Fibroblast of skin of right quadriceps (primary cell): ENCODE measurements at places on chromosomes 6 and 20.
A peak's percentile ranks its signal among the peaks of the same experiment; 100 is the strongest.

GRCh38 chr6:40996591-40997233 is 42.3 kb downstream of the UNC5CL start:
- peak; percentile 10 for DNase-seq

DNA sequence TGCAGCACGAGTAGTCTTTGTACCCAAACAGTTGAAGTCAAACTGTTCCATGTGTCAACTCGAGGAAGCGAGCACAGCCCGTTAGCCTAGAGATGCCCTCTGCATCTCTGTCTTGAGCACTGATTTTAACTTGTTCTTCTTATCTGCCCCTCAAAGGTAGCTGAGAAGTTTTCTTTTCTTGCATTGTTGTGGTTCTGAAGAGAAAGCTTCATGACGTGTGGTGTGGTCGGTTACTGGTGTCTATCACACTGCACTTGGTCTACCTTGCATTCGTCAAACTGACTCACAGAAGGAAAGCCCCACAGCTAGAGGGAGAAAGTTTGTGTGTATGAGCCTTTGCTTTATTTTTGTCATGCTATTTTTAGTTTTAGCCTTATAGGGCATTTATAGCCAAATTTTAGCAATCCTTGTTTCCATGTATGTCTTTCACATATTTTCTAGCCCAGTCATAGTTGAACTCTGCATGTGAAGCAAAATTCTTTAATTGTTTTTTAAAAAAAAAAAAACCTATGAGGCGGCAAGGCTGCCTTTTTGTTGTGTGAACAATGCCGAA is 115.1 kb downstream of the JAG1 start:
- peak; percentile 97 for DNase-seq

DNA sequence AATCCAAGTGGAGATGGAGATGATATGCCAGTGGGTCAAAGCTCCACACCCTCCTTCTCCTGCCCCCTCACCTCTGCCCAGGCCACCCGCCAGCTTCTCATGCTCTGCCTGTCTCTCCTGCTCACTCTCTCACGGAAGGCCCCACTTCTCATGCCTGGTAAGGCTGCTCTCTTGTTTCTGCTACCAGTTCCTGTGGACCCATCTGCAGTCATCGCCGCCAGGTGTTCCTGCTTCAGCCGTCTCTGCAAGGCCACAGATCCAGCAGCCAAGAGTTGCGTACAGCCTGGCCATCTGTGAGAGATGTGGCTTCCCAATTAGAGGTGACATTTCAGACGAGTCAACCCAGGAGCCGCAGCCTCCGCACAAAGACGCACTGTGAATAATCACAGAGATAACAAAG is 40.8 kb upstream of the NXT1 start:
- DNase-seq, result no peak

DNA sequence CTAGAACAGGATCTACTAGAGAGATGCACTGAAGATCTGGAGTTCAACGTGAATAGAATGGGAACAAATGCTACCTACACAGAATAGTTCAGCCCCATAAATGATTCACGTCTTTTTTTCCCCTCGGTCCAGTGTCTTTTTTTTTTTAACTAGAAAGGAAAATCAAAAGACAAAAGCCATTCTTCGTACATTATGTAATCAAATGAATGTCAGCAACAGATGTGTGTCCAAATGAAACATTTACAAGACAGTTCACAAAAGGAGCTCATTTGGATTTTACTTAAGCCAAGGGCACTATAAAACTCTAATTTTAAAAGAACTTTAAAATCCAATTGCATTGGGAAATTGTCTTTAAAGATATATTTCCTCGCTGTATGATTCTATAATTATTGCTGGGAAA is 42.4 kb downstream of the FAM184A start:
- DNase-seq, result no peak

GRCh38 chr20:50320901-50321796 is 130.5 kb downstream of the CEBPB start:
- DNase-seq, result peak; percentile 84

- no peak for DNase-seq
Measured at GRCh38 chr6:39209911-39210310, 19.4 kb downstream of the KCNK5 start.

DNA sequence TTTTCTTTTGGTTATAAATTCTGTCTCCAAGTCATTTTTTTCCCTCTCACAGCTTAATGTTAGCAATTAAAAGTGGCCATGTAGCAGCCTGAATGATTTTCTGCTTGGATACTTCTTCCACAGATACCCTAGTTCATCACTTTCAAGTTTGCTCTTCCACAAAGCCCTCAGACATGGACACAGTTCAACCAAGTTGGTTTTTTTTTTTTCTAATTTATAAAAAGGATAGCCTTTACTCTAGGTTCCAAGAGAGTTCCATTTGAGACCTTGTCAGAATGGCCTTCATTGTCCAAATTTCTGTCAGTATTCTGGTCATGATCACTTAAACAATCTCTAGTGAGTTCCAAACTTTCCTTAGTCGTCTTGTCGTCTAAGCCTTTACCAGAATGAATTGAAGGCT is 40.0 kb downstream of the RSPH3 start:
- DNase-seq, result no peak

DNA sequence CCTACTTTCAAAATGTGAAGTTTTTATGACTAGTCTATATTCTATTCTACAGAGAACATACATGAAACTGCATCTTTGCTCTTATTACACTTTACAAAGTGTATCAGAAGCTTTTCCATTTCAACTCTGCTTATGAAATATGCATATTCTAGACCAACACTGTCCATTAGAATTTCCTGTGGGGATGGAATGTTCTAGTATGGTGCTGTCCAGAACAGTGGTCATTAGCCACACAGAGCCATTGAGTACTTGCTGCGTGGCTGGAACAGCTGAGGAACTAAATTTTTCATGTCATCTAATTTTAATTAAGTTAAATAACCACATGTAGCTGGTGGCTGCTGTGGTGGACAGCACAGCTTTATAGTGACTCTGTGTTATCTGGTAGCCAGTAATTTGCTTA is 105.9 kb upstream of the PDE10A start:
- no peak for DNase-seq

- peak; percentile 41 for DNase-seq
Measured at GRCh38 chr6:36755435-36756348, 58.1 kb downstream of the RAB44 start.

DNA sequence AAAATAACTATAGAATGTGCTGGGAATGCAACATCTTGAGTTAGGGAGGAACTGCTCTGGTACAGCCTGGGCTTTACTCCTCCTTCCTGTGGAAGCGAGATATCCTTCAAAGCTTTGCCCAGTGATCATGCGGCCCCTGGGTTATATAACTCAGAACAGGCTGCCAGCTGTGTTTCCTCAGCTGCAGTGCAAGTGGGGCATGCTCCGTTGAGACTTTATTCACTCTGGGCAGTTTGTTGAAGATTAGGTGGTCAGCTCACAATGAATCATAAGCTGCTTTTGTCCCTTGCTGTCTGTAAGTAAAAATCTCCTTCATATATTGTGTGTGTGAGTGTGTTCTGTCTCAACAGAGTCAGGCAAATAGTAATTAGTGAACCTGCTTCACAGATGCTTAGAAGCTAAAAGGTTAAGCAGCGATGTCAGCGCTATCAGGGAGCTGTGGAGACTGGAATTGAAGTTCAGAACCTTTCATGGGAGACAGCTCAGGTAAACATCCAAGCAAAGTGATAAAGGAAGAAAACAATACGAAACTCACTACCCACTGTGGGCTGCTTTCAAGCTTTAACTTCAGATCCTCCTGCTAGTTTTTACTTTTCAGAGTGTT is 688.4 kb downstream of the HTR1B start:
- no peak for DNase-seq

GRCh38 chr20:33814238-33814712 is 3.1 kb downstream of the CHMP4B start:
- no peak for DNase-seq

DNA sequence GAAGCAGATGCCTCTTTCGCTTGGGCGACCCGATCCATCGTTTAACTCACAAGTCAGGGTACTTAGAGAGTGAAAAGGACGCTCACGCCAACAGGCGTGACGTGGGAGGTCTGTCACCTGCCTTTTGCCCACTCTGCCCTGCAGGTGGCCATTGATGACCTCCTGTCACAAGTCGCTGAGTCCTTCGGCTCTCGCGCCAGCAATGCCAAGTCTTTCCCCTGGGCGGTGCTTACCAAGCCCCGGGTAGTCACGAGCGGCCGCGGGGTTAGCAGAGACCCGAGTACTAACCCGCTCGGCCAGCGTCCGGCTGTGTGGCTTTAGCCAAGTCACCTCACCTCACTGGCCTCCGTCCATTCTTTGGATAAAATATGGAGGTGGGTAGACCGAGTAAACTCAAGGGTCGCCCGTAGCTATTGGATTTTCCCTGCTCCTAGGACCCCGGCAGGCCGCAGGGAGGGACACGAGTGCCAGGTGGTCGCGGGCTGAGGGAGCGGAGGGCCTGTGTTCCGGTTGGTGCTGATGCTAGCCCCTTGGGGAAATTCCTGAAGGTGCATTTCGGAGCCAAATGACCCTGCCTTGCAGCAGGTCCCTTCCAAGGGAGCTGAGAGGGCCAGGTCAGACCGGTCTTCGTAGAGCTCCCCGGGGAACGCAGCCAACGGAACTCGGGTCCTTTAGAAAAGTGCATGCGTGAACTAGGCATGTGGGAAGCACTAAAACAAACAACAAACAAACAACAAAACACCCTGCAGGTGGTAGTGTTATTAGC is 668 bp downstream of the PKIB start:
- no peak for DNase-seq

- peak; percentile 98 for DNase-seq
Measured at GRCh38 chr20:37295001-37295400, 5.5 kb downstream of the MANBAL start.

DNA sequence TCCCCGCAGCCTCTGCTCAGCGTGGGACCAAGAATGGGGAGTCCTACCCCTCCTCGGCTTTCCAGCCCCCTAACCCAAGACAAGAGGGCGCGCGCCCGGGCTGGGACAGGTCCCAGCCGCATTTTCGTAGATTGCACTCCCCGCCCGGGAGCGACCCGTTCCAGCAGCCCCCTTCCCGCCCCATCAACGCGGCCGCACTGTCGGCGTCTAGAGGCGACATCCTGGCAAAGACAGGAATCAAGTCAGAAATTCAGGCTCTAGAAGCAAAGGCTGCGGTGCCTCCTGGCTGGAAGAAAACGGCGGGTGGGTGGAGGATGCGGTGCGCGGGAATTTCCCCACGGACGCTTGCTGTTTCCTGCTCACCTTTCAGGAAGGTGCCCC is 957 bp downstream of the PROKR2 start:
- DNase-seq, result no peak

DNA sequence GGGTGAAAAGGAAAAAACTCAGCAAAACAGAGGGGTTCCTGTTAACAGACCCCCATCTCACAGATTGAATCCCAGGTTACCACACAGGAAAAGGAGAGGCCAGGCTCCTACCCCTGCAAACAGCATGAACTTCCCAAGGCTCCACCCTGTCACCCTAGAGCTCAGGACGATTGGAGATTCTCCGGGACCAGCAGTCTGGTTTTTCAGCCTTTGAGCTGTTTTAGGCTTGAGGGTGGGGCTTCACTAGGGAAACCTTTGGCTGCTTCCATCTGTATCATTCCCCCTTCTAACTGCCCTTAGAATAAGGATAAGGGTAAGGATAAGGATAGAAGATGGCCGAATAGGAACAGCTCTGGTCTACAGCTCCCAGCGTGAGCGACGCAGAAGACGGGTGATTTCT is 16.0 kb downstream of the C6orf58 start:
- no peak for DNase-seq

GRCh38 chr20:46088409-46089166 is 1.2 kb downstream of the NCOA5 start:
- peak; percentile 20 for DNase-seq

- no peak for DNase-seq
Measured at GRCh38 chr6:107621229-107621937, 131.5 kb downstream of the SOBP start.

DNA sequence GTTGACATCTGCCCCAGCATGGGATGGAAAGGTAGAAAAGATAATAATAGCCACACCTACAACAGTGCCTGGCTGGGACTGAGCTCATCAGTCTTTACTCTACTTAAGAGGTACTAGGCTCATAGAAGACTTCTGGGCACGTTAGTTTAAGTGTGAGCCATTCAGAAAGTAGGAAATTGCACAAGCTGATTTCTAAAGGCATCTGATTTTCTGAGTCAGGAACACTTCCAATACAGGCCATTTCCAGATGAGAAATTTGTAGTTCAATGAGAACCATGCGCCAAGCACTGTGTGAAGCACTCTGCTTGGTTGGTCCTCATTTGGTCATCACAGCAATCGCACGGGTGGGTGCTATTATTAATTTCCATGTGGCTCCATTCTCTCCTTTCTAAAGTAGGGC is 42.3 kb downstream of the MOCS1 start:
- no peak for DNase-seq

DNA sequence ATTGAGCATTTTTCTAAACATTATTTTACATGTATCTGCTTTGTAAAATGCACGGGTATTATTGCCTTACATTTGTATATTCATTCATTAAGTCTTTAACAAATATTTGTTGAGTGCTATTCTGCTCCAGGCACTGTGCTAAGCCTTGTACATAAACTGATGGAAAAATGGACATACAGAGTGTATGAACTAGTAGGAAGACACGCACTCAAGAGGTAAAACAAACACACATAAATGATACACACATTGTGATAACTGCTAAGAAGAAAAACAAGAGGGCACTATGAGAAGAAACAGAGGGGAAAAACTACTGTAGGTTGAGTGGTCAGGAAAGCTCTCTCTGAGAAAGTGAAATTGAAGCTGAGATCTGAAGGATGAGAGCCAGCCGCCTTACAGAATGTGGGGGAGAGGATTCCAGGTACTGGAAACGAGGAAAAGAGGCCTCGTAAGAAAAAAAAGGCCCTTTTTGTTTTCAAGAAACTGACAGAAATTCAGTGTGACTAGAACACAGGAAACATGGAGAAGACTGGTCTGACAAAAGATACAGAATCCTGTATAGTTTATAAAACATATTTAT is 117.5 kb downstream of the EYA4 start:
- DNase-seq, result no peak

GRCh38 chr6:6749702-6750491 is 161.4 kb downstream of the LY86 start:
- DNase-seq, result peak; percentile 86

DNA sequence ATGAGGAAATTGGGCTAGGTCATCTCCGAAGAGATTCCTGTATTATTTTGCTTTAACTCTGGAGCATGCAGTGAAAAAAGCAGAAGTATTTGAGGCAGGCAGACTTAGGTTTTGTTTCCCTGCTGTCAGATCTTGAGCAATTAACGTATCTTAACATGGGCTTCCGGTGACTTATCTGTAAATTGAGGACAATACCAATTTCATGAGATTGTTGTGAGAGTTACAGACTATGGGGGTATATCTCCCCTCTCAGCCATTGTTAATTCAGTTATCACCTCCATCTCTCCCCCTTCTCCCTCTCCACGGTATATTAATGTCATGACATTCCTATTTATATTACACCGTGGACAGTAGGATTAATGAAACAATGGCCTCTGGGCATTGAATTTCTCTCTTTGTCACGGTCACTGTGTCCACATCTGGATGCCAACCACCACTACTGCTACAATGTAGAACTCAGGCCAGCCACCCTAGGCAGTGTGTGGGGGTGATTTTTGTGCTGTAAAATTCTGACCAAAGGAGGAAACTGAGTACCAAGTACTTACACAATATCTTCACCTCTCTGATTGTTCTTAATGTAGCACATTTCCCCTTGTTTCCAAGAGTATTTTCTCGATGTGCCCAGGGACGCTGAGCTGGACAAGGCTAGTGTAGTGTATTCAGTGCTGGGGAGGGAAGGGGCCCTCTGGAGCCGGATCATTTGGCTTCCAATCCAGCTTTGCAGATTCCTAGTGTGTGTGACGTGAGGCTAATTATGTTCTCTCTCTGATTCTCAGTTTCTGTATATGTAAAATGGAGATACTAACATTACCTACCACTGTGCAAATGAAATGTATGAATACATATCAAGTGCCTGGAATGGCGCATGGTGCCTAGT is 77.2 kb downstream of the GCNT2 start:
- no peak for DNase-seq
